ENCODE measurements at places on chromosomes 11 and 22.

- DNase-seq = peak; percentile 41
Observed at GRCh38 chr11:119125821-119126220, 4.4 kb downstream of the HINFP start.

DNA sequence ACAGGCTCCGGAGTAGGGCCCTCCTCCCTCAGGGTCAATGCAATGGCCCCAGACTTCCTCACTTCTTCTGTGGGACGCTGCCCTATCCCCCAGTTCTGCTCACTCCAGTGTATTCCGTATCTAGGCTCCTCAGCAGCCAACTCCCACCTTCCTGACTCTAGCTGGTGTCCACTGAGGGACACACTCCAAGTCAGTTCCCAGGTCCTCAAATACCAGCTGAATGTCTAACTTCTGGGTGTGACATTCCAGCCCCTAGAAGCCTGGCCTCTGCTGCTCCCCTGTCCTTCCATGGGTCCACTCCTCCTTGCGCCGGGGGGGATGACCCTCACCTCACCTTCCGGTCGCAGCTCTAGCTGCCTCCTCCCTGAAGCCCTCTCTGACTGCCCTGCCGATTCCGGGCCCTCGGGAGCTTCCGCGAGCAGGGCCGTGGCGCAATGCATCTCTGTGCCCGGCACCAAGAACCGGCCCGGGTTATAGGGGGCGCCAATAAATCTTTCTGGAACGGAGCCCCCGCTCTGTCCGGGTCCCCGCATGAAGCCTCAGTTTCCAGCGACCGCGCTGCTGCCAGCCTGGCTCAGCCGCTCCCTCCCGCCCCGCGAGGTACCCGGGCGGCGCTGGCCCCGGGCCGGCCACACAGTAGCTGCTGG lies 15.4 kb downstream of the BAD start:
- peak; percentile 81 for DNase-seq

DNA sequence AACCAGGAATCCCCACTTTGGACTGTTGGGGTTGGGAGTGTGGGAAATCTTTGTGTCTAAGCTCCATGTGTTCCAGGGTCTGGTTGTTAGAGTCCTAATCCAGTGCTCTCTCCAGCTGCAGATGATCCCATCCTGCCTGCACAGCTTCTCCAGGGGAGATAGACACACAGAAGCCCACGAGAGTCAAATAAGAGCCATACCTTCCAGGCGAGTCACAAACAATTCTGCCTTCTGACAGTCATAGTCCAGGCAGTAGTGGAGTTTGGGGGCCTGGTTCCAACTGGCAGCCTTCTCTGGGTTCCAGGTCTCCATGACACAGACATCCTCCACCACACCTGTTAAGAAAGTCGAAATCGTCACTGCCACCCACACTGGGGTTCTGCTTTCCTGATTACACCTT lies 32.1 kb downstream of the SYT13 start:
- no peak for DNase-seq

DNA sequence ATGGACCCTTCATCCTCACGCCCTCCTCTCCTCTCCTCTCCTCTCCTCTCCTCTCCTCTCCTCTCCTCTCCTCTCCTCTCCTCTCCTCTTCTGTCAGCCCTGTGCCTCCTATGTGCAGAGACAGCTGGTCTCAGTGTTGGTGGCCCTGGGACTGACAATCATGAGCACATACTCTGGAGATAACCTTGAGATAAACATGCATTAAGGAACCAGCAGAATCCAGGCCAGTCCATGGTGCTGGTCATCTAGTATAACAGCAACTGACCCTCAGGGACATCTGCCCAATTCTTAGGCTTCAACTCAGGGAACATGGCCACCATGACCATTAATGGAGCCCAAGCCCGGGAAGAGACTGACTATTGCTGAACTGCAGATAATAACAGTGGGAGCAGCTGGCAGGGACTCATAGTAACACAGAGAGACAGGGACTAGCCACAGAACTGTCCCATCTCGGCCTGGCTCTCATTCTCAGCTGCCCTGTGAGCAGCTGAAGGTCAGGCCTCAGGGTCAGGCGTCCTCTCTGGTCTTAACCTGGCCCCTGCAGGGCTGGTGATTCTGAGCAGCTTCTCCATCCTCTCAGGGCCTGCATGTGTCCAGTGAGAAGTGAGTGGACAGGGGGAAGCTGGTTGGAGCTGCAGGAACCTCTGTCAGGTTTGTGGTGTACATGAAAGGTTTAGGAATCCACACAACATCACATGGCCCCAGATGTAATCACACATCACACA lies 45.4 kb downstream of the GGTLC2 start:
- no peak for DNase-seq

DNA sequence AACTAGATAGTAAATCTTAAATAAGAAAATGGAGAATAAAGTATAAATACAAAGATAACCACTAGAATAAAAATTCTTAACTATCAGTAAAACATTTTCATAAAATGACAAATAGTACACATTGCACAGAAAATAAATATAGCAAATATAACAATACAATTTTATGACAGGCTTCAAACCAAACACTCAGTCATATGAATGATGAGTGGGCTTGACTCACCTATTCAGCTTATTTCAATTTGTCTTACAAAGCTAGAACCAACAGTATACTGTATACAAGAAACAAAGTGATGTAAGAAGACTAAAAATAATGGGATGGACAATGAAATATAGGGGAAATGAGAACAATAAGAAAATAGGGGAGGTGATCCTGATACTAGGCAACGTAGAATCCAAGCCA lies 141.2 kb downstream of the CWF19L2 start:
- DNase-seq = no peak

DNA sequence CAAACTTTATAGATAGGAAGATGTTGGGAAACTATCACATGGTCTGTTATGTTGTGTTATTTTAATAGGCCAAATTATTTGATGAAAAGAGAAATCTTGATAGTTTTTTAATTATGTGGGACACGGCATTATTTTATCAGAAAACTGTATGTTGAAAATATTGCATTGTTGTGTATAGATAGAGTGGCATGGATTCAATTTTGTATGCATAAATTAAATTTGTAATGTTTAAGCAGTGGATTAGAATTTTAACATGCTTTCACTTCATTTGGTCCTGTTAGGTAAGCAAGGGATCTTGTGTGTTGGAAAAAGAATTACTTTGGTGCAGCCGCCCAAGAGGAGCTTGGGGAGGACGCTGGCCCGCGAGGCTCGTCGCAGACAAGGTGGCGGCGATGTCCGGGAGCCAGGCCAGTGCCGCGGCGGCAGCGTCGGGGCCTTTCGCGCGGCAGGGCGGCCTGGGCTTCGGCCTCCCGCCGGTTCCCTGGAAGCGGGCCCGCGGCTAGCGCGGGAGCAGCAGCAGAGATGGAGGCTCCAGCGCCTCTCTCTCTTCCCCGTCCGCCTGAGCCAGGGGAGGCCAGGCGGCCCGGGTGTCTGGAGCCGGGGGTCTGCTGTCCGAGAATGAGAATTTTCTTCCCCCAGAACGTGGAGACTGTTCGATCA lies 82.7 kb downstream of the GGT1 start:
- no peak for DNase-seq

- DNase-seq = no peak
Observed at GRCh38 chr11:90251599-90251998, 28.8 kb upstream of the CHORDC1 start.

GRCh38 chr11:120133216-120134105 lies 4.5 kb downstream of the TRIM29 start:
- DNase-seq = no peak

DNA sequence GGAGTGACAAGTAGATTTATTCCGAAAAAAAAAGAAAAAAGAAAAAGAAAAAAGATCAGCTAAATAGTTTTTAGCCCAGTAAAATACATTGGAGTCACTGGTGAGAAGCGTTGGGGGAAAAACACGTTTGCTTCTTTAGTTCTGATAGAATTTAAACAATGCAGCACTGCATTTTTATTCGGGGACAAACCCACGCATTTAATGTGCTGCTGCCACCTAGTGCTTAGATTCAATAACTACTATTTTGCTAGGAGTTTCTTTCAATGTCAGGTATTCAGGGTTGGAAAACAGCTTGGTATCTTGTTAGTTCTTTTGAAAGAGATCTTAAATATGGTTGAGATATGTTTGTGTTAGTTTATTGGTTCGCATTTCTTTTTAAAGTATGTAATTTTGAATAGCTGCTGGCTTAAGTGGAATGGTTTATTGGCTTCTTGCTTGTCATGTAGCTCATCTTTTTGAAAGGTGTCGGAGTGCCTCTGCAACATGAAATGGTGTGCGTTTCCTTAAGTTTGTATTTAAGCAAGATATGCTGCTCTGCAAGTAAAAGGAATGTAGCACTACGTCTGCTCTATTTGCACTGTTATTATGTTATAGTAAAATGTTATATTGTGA lies 41.9 kb downstream of the SVIP start:
- DNase-seq = no peak

DNA sequence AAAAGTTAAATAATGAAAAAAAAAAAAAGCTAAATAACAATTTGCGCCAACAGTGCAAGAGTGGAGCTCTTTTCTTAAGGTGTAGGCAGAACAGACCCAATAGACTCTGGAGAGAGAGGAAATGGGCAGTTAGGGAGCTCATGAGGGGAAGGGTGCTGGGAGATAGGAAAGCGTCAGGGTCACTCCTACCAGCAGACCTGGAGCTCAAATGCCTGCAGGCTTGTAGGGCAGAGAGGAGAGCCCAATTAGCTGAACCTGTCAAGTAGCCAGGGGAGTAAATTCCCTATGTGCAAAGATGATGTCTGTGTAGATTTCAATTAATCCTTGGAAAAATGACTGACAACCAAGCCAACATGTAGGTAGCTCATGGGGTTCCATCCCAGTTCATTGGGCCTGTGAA lies 73.0 kb downstream of the RAB30 start:
- DNase-seq = no peak

GRCh38 chr11:56855217-56855616 lies 106.7 kb upstream of the OR9G4 start:
- DNase-seq = peak; percentile 44

DNA sequence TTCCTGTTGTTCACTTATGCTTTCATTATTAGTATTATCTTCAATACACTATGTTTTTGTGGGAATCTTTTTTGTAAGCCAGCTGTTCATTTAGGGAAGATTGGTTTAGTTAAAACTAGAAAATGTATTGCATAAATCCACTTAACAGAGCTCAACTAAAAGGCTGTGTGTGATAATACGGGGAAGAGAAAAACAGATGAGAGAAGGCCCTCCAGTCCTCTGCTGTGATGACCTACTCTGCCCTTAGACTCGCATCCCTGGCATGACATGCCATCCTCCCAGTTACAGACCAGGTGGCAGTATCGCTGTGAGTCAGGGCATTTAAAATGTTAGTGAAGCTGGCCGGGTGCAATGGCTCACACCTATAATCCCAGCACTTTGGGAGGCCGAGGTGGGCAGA lies 173.4 kb upstream of the TTC12 start:
- DNase-seq = no peak

GRCh38 chr22:37884420-37884819 lies 21.7 kb upstream of the MICALL1 start:
- DNase-seq = no peak

- DNase-seq = no peak
Observed at GRCh38 chr22:48840112-48840949, 987.3 kb downstream of the BRD1 start.

DNA sequence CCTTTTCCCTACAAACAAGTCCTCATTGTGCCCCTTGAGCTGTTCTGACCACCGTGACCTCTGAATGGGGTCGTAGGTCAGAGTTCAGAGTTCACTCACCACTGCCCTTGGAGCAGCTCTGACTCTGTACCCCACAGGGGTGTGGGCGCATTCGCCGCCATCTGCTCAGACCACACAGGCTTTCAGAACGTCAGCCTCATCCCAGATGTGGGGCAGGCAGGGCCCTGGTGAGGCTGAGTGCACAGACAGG lies 14.8 kb upstream of the MUC5B start:
- DNase-seq = no peak

- DNase-seq = no peak
Observed at GRCh38 chr22:32574958-32575910, 100.6 kb downstream of the FBXO7 start.

DNA sequence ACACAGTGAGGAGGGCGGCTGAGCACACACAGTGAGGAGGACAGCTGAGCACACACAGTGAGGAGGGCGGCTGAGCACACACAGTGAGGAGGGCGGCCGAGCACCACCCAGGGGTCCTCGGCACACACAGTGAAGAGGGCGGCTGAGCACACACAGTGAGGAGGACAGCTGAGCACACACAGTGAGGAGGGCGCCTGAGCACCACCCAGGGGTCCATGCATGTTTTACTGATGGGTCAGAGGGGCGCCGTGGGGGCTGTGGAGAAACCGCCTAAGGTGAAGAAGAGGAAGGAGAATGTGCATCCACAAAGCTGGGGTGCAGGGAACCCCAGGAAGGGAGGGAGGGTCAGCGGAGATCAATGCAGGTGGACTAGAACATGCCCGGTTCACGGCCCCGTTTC lies 461.8 kb downstream of the BRD1 start:
- no peak for DNase-seq

DNA sequence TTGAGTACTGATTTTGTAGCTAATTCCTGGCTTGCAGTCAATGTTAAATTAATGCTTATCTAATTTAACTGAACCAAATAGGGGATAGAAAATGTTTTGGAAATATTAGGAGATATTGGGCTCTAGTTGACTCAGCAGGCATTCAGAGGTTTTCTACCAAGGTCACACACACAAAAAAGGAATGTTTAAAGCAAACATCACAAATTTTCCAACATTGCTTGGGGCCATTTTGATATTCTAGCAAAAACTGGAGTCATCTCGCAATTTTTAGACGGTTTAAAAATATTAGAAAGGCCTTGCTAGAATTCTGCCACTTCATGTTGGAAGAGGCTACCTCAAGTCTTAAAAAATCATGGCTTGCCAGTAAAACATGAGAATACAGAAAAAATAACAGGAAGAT lies 2082.1 kb upstream of the RAG2 start:
- no peak for DNase-seq

- no peak for DNase-seq
Observed at GRCh38 chr11:18455686-18456372, at the start of gene LDHAL6A. Gene LDHAL6A (plus strand): TSS chr11:18455856. CDS start chr11:18456681, 825 bp downstream.

DNA sequence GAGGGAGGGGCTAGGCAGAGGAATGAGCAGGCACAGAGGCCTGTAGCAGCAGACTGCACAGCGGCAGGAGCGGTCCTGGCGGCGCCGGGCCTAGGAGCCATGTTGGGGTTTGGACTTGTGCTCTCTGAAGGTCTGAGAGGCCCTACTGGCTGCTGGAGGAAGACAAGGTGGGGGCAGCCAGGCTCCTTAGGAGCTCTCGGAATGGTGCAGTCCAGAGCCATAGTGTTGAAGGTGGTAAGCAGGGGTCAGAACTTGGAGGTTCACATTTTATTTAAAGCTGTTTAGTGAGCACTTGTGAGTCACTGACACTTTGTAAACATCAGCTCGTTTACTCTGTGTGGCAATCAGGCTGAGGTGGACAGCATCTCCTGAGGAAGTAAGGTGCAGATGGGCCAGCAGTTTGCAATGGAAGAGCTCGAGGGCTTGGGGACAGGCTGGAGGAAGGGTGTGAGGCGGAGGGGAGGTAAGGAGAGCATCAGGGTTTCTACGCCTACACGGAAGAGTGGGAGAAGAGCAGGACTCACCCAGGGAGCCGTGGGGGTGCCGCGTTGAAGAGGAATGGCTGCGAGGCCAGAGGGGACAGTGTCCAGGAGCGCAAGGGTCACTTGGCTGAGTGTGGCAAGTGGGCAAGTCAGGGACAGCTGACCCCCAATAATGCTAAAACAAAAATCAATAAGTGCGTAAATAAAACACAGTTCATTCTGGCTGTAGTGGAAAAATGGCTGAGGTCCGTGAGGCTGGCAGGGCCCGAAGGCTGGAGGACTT lies 10.0 kb upstream of the TMEM191C start:
- DNase-seq = peak; percentile 17

All from left colon (tissue), 2 donors.